HTR-8/SVneo (cell line): ENCODE measurements at places on chromosomes 11 and 22.
A peak's percentile ranks its signal among the peaks of the same experiment; 100 is the strongest.

DNA sequence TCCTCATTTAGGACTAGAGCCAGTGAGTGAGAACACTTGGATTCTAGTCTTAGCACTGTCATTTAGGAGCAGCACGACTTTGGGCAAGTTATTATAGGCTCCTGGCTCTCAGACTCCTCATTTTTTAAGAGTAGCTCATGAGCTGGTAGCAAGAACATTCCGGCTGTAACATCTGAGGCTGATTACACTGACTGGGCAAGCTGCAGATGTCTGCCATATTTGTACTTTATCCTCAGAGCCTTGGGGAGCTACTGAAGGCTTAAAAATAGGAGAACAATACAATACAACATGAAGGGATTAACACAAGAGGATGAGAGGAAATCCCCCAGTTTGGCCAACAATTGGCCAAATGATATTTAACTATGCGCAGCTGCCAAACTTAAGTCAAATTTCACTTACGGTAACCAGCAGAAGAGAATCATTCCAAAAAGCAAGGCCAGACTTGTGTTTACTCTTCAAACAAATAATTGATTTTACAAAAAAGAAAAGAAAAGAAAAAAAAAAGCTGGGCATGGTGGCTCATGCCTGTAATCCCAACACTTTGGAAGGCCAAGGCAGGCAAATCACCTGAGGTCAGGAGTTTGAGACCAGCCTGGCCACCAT, 113.1 kb upstream of the ARHGAP42 start:
- DNase-seq, result no peak

DNA sequence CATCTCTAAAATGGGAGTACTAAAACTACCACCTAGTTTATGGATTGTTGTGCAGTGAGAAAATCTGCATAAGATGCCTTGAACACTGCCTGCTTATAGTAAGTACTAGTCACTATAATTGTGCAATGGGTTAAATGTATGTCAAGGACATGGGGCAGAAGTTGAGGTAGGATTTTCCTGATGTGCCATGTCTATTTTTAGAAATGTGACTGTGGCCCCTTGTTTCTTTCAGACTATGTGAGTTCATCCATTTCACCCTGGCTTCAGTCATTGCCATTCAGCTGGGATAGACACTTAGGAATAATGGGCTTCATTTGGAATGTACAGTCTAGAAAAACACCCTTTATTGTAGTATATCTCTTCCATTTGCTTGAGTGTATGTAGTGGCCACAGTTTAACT, 51.4 kb downstream of the BDNF start:
- no peak for DNase-seq

DNA sequence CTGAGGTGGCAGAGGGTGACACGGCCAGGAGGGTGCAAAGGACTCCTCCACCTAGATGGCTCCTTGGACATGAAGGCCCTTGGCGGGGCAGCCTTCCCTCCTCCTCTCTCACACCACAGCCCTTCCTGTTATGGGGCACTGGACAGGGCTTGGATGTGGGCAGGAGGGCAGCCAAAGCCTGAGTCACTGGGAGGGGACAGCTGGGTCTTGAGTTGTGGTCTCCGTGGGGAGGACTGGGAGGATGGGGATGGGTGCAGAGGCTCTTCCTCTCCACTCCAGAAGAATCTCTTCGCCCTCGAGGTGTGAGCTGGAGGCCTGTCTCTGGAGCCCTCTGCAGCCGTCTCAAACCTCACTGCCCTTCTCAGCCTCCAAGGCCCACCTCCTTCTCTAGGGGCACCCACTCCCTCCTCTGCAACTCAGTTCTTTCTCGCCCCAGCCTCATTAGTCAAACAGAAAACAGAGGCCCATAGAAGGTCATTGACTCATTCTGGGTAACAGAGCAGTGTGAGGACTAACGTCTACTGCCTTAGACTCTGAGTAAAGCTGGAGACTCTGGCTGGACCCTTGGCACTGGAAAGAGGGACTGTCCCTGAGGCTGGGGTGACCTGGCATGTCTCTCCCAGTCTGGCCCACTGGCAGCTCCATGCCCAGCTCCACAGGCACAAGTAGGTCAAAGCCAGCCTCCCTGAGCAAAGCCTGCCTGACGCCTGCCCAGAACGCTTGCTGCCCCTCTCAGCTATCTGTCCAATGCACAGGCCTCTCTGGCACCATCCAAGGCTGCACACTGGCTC, 47.5 kb upstream of the CDON start:
- no peak for DNase-seq

DNA sequence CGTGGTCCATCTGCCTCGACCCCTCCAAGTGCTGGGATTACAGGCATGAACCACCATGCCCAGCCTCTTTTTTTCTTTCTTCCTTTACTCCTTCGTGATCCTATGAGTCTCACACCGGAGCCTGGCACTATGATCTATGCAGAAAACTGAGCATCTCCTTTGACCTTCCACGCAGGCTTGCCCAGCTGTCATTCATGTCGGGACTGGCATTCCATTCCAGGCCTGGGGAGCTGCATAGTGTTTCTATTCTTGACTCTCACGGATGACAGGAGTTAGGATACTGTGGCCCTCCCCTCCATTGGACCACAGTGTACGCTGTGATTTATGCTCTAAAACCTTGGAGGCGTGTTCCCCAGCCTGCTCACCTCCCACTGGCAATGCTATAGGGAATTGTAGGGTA, 611.8 kb downstream of the BRD1 start:
- no peak for DNase-seq

- DNase-seq, result peak; percentile 53
These were observed 54.8 kb upstream of the PHF21B start for GRCh38 chr22:45064313-45065278.

DNA sequence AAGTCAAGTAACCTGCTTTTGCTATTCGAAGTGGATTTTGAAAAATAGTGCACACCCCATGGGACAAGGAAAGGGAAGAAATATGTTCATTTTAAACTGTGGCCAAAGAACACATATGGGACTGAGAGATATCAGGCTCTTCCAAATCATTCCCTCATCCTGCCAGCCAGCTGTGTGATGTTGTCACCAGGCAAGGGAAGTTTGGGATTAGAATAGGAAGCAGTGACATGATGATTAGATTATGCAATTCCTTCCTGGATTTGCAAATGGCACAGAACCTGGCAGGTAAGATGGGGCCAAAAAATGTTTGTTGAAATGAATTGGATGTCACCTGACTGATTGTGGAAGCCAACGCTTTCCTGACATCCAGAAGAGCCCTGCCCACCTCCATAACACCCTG, 4.9 kb upstream of the SCN3B start:
- DNase-seq, result no peak

DNA sequence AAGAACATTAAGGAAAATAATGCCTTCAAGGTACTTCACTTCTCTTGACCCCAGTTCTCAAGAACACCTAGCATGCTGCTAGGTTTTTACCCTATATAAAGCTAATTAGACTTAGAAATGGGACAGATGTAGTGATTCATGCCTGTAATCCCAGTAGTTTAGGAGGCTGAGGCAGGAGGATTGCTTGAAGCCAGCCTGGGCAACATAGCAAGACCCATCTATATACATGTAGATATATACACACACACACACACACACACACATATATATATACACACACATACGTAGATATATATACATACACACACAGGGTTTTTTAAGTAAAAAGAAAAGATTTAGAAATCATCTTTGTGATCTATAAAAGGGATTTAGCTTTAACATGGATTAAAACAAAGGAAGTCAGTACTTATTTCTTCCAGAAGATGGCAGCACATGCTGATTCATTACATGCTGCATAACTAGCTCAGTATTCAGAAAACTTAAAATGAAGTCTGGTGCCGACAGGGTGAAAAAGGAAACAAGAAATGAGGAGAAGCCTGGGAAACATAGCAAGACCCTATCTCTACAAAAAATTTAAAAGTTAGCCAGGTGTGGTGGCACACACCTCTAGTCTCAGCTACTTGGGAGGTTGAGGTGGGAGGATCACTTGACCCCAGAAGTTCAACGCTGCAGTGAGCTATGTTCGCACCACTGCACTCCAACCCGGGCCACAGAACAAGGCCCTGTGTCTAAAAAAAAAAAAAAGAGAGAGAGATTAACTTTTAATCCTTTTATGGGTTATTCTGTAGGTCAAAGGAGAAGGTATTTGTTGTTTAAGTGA, 28.5 kb upstream of the RBX1 start:
- peak; percentile 53 for DNase-seq

GRCh38 chr11:86145439-86146156, 76.7 kb upstream of the PICALM start:
- DNase-seq, result no peak

DNA sequence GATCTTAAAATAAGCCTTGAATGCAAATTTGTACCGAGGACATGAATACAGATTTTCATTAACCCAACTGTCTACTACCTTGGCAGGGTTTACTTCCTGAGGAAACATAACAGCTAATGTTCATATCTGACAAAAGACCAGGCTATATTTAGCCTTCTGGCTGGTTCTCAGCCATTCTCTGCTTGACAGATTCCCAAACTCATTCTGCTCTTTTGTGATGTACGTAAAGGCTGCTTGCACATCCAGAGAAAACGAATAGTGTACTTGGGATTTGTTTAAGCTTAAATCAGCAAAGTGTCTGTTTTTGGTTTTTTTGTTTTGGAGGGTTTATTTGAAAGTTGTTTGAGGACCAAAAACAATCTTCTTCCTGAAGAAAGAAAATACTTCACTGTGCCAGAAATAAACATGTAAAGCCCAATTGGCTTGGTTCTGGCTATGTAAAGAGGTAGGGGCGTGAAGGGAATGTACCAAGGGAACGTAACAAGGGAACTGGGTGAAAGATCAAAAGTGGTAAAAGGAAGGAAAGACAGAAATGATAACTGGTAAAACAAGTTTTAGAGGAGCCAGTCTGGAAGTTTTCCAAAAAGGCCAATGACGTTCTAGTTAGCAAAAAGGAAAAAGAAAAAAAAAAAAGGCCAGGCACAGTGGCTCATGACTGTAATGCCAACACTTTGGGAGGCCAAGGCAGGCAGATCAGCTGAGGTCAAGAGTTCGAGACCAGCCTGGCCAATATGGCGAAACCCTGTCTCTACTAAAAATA, 21.4 kb upstream of the CRTAM start:
- DNase-seq, result no peak

DNA sequence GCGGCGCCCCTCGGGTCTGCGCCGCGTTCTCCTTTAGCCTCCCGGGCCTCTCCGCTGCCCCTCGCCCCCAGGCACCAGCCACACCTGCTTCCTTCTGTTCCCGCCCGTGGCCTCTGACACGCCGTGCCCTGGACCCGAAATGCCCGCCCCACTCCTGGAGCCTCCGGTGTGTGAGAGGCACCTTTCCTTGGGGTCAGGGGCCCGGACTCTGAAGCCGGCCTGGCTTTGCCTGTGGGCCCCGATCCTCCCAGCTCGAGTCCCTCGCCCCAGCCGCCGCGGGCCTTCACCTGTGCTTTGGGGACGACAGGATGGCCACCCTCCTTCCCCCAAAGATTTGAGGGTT, 661 bp upstream of the CDPF1 start:
- no peak for DNase-seq

GRCh38 chr11:101439488-101439887, 144.3 kb downstream of the TRPC6 start:
- DNase-seq, result no peak

DNA sequence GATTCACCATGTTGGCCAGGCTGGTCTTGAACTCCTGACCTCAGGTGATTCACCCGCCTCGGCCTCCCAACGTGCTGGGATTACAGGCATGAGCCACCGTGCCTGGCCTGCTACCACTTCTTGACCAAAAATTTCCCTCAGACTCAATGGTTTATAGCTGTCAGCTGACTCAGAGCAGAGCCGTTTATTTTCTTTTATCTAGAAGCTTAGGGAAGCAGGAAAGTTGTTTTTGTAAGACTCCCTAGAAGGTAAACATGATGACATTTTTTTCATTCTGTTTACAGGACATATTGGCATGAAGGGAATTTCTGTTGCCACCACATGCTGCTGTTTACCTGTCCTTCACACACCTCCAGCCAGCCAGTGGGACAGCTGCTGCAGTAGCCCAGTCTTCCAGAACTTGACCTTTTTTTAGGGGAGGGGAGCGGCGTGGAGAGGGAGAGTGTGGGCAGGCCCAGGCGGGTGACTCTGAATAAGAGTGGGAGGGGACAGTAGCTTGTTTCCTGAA, 56.1 kb upstream of the PTPRJ start:
- DNase-seq, result peak; percentile 48

GRCh38 chr11:84833488-84834088, 793.6 kb downstream of the DLG2 start:
- no peak for DNase-seq

DNA sequence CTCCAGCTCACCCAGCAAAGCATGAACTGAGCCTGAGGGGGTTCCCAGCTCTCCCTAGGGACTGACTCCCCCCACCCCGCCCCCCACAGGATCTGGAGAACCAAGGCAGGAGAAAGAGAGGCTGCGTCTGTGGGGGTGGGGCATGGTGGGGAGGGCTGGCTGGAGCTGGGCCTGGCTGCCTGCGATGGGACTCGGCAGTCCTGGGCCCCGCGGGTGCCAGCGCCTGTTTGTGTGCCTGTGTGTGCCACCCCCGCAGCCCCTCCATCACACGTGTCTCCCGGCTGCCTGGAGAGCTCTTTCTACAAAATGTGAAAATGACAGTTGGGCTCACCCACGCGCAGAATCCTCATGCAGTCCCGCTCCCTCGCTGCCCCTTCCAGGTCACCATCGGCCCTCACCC, 46.8 kb downstream of the CACNA1I start:
- no peak for DNase-seq

GRCh38 chr22:32531931-32532819, 57.6 kb downstream of the FBXO7 start:
- no peak for DNase-seq

GRCh38 chr11:19938169-19938856, 222.0 kb downstream of the DBX1 start:
- peak; percentile 61 for DNase-seq

- DNase-seq, result no peak
These were observed 169.0 kb downstream of the CRYBB2 start for GRCh38 chr22:25388415-25388814.

DNA sequence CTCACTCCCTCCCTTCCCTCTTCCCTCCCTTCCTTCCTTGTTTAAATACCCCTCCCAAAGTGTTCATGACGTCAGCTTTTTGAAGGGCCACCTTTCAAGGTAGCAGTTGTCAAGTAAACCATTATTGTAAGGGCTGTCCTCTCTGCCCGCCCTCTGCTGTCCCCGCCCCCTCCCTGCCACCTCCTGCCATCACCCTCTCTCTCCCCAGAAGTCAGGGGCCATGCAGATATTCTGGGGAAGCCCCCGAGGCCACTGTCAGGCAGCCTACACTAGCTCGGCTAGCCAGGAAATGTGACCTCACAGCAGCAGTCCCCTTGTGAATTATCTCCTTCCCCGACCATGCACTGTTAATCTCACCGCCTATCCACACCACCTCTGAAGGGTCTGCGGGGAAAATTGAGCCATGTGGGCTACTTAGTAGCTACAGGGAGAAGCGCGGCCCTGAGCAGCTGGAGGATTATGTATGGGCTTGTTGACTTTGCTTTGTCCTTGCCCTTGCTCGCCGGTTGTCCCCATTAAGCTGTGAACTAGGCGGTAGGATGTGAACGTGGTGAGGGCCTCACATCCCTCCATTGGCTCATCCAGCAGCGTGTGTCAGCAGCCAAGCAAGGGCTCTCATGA, 42.1 kb upstream of the ATXN10 start:
- DNase-seq, result no peak
